Testis (tissue), 5 donors: ENCODE measurements at places on chromosomes 3 and 15.
A peak's percentile ranks its signal among the peaks of the same experiment; 100 is the strongest.

DNA sequence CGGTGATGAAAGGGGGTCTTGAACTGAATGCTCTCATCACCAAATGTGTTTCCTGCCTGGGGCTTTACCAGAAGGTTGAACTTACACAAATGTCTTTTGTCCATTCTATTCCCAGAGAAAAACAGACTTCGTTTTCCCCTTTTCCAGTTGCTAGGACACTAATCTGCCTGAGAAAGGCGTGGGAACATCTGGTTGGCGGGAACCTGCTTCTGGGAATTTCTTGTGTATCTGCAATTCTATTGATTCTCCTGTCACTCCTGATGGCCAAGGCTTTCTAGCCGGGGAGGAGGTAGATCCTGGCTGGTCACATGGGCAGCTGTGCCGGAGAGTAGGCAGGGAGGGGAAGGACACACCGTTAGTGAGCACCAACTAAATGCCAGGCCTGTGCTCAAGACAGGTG lies 31.1 kb upstream of the CCDC174 start:
- no peak for DNase-seq

GRCh38 chr3:119517112-119517511 lies 18.8 kb downstream of the TIMMDC1 start:
- DNase-seq: no peak

DNA sequence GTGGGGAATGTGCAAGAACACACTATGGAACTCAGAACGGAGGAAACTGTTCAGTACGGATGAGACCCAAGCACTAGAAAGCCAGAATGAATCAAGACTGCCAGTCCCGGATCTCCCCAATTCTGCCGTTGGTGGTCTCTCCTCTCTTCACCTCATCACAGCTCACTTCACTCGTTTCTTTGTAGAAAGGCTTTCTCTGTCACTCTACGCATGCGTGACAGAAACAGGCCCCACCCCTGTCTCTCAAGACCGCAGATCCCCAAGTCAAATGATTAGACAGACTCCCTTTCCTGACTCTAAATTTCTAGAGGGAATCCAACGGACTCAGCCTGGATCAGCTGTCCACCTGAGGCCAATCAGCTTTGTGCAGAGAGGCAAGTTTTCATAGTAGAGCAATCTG lies 505.7 kb upstream of the ADAMTS9 start:
- peak; percentile 20 for DNase-seq

- DNase-seq: no peak
Measured at GRCh38 chr15:39156646-39157250, 424.1 kb upstream of the THBS1 start.

GRCh38 chr3:172448661-172449465 lies 607 bp upstream of the GHSR start:
- DNase-seq: no peak

DNA sequence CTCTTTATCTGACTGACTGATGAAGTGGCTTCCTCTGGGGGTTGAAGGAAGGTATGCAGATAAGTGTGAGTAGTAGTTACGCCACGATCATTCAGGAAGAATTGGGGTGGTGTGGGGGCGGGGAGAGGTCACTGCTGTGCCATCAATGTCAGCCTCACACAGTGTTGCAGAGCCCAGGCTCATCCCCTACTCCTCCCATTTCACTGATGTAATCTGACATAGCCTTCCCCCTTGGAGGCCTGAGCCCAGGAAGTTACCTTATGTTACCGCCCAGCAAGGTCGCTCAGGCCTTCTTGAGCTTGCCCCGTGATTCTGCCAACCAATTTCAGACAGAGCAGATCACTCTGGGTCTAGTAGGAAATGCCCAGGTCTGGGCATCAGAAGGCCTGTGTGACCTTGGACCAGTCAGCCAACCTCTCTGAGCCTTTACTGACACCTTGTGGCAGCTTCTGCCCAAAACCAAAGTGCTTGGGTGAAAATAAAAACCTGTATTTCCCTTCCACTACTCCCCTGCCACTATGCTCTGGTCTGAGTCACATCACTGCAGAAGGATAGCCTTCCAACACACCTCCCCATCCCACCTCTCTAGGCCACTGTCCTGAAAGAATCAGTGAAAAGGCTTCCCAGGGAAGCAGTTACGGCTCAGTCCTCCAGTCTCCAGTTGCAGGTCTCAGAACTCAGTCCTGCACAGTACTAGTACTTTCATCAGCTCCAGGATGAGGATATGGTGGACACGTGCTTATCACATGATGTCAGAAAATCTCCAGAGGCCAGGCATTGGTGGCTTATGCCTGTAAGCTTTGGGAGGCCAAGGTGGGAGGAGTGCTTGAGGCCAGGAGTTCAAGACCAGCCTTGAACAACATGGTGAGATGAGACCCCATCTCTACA lies 28.1 kb upstream of the INSYN1 start:
- DNase-seq: peak; percentile 72

DNA sequence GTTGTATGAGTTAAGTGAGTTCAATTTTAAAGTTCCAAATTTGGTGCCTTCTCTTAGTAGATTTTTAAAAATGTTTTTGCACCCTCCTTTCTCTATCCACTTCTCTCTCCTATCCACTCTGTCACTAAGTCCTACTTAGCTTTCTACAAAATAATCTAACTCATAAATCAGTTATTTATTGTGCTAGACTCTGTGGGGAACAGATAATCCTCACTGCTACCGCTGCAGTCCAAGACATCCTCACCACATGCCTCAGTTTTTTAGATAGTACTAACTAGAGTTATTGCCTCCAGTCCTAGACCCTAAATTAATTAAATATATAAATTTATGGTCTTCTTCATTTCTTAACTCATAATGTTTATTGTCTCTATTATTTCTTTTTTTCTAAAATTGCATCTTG lies 576.3 kb downstream of the GRM7 start:
- no peak for DNase-seq

DNA sequence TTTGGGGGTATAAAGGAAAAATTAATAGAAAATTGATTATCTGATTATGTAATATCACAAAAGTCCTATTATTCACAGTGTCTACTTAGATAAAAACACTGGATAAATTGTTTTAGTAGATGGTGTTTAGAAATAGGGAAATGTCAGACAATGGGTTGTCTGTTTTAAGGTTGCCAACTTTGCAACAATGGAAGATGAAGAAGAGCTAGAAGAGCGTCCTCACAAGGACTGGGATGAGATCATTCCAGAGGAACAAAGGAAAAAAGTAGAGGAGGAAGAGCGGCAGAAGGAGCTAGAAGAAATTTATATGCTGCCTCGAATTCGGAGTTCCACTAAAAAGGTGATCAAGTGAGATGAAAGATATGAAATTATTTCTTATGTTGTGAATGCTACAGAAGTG lies 84.0 kb downstream of the CHD2 start:
- DNase-seq: no peak

- DNase-seq: no peak
Measured at GRCh38 chr3:86923071-86923491, 67.9 kb downstream of the VGLL3 start.

GRCh38 chr3:187678726-187679268 lies 8.6 kb upstream of the SST start:
- peak; percentile 81 for DNase-seq

- DNase-seq: no peak
Measured at GRCh38 chr3:156981005-156981404, 154.9 kb downstream of the LEKR1 start.

GRCh38 chr15:56058986-56059385 lies 65.6 kb upstream of the NEDD4 start:
- no peak for DNase-seq

DNA sequence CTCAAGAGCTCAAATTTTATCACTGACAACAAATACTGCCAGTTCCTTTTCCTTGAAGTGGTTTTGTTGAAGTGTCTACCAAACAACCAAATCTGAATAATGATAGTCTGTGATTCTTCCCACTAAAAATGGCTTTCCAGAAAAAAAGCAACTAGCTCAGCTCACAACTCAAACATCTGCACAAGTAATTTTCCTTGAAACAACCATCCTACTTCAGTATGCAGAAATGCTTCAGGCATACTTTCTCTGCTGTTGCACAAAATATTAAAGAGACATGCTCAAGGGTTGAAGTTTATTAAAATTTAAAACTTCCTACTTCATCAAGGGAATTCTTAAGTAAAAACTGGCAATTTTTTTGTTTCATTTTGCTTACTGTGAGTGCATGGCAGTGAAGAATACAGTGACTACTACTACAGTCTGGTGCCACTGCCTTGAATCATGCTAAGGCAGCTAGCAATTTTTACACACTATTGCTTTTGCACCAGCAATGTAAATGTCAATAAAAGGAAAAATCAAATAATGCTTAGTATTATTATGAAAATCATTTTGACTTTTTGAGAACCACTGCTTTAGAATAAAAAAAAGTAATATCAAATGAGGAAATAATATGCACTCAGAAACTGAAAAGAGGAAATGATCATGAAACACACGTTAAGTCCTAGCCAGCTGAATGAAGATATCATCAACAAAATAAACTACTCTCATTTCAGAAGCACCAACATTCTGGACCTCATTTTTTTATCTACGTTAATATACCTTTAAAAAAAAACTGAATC lies 33.6 kb downstream of the VPS13C start:
- DNase-seq: no peak
